Activated T-cell treated with anti-CD3 and anti-CD28 coated beads for 4 hours (primary cell): ENCODE measurements at places on chromosomes 6 and 20.

- DNase-seq: peak; percentile 69
Measured at GRCh38 chr20:3744806-3745685, 12.6 kb downstream of the HSPA12B start.

- DNase-seq: no peak
Measured at GRCh38 chr6:120876424-120876823, 457.9 kb downstream of the TBC1D32 start.

DNA sequence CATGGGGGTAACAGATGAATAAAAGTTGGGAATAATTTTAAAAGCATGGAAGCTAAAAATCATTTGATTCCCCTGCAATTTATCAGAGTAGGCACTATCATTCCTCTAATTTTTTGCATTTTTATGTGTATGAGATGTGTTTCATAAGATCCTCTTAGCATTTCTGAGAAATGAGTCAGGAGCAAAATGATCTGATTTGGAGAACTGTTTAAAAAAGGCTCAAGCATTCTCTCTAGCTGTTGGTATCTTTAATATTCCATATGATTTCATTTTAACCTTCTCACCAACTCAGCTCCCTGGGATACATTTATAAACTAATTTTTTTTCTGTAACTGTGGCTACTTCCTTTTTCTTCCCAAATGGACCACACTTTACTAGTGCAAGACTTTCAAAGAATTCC, 60.9 kb downstream of the MCHR2 start:
- no peak for DNase-seq

- DNase-seq: no peak
Measured at GRCh38 chr6:98124171-98124570, 710.2 kb upstream of the POU3F2 start.
